Activated CD4-positive, alpha-beta T cell treated with anti-CD3 and anti-CD28 coated beads for 36 hours (primary cell): ENCODE measurements at places on chromosomes 7 and 10. TPM values are rescaled to one million over a fixed set of nuclear protein-coding genes. Genes with fewer than 3 reads are reported as not detected.

The CDK13 gene
- total RNA-seq, result 34.8 TPM

The FAM237B gene
- not detected for total RNA-seq

The SFRP5 gene
- not detected for total RNA-seq

The SPDYE2B gene
- total RNA-seq, result not detected

The MYL10 gene
- not detected for total RNA-seq

The FFAR4 gene
- total RNA-seq, result not detected

The TDRD1 gene
- 0.25 TPM for total RNA-seq

The DYDC1 gene
- total RNA-seq, result not detected

The ZNF736 gene
- total RNA-seq, result 25.5 TPM

The BET1 gene
- 19.8 TPM for total RNA-seq

The TMEM196 gene
- total RNA-seq, result not detected

The SHLD2 gene
- 29.9 TPM for total RNA-seq

The NRF1 gene
- 28.9 TPM for total RNA-seq

The HMX3 gene
- not detected for total RNA-seq

The GPC2 gene
- total RNA-seq, result 5.3 TPM

The ZNF425 gene
- 0.43 TPM for total RNA-seq

The PRPF18 gene
- 21.0 TPM for total RNA-seq

The SH2B2 gene
- 2.7 TPM for total RNA-seq

The NFKB2 gene
- total RNA-seq, result 238 TPM

The PLEKHS1 gene
- 0.07 TPM for total RNA-seq

The CAMK2G gene
- 19.4 TPM for total RNA-seq

The ZPBP gene
- total RNA-seq, result not detected

The ADRA2A gene
- not detected for total RNA-seq

The CUL1 gene
- 76.7 TPM for total RNA-seq

The OPTN gene
- total RNA-seq, result 67.8 TPM

The AHCYL2 gene
- 14.9 TPM for total RNA-seq
